ENCODE measurements at places on chromosomes 1 and 21.

DNA sequence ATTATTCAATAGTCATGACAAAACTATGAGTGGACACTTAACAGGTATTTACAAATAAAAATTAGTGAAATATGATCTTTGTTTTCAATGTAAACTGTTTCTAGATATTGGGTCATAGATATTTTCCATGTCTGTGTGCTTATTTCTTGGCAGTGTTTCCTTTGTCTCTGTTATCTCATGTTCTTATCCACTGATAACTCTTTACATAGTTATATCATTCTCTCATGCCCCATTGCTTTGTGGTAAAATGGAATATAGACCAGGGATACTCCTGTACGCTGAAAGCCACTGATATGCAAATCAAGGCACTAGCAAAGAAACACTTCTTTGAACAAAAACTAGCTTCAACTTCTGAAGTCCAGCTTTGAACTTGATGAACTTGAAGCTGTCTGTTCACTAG lies 113.1 kb downstream of the ITSN1 start:
- DNase-seq, result no peak

- no peak for DNase-seq
These were observed 232.6 kb downstream of the COL11A1 start for GRCh38 chr1:102875756-102876155.

GRCh38 chr1:29826646-29827045 lies 590.3 kb downstream of the PTPRU start:
- no peak for DNase-seq

GRCh38 chr1:227726924-227727599 lies 8.0 kb downstream of the JMJD4 start:
- DNase-seq, result no peak

- DNase-seq, result no peak
These were observed 112.8 kb downstream of the PRRX1 start for GRCh38 chr1:170776777-170777176.

DNA sequence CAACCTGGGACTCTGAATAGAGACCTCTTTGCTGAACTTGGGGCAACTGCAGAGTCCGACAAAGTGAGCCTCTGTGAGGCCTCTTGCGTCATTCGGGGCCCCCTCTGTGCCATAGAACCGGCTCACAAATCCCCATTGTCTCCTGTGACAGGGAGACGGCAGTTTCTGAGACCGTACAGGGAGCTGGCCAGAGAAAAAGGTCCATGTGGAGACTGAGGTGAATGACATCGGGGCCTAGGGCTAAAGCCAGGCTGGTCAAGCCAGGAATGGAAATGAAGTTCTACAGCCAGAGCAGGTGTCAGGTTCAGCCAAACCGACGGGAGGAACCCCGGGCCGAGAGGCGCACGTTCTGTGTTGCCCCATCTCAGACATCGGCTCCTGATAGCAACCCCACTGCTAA lies 37.1 kb upstream of the TRIM67 start:
- DNase-seq, result no peak

- DNase-seq, result no peak
These were observed 44.1 kb downstream of the DYRK1A start for GRCh38 chr21:37410639-37411038.

DNA sequence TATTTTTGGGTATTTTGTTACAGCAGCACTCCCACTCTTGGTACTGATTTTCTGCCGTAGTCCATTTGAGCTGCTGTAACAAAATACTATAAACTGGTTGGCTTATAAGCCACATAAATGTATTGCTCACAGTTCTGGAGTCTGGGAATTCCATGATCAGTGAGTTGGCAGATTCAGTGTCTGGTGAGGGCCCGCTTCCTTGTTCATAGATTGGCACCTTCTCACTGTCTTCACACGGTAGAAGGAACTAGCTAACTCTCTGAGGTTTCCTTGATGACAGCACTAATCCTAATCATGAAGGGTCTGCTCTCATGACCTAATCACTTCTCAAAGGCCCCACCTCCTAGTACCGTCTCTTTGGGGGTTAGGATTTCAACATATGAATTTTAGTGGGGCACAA lies 85.2 kb downstream of the HHAT start:
- no peak for DNase-seq

GRCh38 chr21:16330082-16330907 lies 600.5 kb downstream of the USP25 start:
- peak; percentile 44 for DNase-seq

GRCh38 chr1:231605149-231606100 lies 21.2 kb upstream of the DISC1 start:
- no peak for DNase-seq

- no peak for DNase-seq
These were observed 86.4 kb upstream of the IGSF21 start for GRCh38 chr1:18021242-18021641.

- no peak for DNase-seq
These were observed 111.0 kb downstream of the TRABD2B start for GRCh38 chr1:47886141-47886540.

DNA sequence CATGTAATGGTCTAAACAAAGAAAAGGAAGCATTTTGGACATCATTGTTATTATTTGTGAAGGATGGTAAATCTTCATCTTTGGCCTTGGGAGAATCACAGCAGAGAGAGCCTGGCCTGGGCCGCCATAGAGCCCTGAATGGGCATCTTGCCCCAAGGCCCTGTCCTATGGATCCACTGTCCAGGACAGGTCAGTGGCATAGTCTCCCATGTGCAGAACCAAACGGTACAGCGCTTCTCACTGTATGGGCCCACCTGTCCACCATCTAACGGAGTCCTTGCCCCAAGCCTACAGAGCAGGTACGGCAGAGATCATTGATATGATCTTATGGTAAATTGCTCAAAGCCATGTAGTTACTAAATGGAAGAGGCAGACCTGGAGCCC lies 185.7 kb downstream of the FOXD2 start:
- DNase-seq, result no peak

DNA sequence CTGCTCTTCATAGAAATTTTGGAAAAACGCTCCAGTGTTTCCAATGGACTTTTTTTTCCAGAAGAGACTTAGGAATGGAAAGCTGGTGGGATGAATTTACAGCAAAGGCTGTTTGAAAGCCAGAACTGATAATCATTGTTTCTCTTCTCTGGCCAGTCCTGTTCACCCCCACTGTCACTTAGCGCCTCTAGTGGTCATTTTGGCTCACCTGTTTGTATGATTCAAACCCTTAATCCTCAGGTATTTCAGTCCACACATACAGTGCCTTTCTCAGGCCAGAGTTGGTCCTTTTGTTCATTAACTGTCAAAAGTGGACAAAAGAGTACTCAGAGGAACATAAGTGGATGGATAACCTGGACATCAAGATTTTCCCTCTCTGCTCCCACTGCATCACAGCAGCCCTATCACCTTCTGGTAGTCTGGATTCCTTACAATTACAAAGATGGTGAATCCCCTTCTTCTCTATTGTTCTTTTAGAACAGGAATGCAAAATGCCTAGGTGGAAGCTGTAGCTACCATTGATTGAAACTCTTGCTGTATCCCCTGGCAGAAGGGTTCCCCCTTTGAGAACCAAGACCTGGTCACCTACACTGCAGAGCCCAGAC lies 177.6 kb upstream of the OLFM3 start:
- no peak for DNase-seq

- no peak for DNase-seq
These were observed 92.9 kb downstream of the BEND5 start for GRCh38 chr1:48683839-48684238.

DNA sequence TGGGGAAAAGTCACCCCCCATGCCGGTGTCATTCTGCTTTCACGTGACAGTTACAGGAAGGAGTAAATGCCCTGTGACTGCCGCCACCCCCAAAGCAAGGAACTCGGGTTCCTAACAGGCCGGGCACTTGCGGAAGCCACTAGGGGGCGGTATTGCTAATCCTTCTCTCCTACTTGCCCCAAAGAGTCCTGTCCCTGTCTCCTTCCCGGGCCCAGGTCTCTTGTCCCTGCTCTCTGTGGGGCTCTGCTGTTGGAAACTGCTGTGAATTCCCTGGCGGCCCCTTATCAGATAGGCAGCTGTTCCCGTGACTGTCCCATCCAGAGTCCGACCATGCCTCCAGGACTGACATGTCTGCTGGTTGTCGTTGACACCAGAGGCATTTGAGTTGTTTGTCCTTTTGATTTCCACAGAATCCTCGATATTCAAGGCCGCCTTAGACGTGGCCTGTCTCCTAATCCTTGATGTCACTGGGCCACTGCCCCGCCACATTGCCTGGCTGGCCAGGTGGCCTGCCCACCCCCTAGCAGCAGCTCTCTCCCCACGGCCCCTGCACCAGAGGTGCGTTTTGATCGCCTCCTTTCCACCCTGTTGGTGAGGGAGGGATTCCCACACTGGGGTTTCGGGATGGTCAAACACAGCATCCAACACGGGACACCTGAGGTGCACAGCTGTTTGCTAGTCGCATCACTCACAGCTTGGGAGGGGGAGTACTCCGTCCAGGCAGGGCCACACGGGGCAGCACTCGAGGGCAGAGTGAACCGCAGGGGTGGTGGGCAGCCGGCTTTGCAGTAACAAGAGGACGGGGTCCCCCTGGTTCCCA lies 37.3 kb downstream of the CHAF1B start:
- DNase-seq, result peak; percentile 11

GRCh38 chr1:39529901-39530535 lies 38.6 kb downstream of the BMP8A start:
- DNase-seq, result no peak

GRCh38 chr1:210259561-210259960 lies 27.0 kb downstream of the SERTAD4 start:
- no peak for DNase-seq

DNA sequence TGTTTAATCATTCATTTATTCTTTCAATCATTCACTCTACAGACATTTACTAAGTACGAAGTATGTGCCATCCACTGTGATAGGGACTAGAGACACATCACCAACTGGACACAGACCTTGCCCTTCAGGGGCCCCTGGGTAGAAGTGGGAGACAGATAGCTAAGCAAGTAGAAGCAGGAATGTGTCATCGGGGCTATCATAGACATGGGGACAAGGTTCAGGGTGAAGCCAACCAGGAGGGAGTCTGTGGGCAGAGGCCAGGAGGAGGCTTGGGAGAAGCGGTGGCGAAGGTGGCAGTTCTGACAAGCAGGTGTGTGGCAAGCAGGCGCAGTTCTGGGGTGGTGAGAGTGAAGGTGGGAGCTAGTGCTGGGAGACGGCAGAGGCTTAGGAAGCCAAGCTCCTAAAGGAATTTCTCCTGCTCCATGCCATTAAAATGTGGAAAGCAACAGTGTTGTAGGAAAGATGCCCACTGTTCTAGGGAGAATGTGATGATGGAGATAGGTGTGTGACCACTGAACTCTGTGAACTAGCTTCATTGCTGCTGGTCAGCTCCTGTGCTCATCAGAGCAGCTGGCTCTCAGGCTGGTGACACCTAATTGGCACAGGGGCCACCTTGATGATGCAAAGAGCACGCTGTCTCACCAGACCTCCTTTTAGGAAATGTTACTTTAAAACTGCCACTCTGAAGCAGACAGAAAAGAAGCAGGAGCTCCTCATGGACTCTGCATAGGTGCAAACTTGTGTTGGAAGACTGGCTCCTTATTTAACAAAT lies 79.7 kb upstream of the LPGAT1 start:
- DNase-seq, result no peak

GRCh38 chr1:109821221-109821669 lies 57.5 kb upstream of the EPS8L3 start:
- DNase-seq, result peak; percentile 82

DNA sequence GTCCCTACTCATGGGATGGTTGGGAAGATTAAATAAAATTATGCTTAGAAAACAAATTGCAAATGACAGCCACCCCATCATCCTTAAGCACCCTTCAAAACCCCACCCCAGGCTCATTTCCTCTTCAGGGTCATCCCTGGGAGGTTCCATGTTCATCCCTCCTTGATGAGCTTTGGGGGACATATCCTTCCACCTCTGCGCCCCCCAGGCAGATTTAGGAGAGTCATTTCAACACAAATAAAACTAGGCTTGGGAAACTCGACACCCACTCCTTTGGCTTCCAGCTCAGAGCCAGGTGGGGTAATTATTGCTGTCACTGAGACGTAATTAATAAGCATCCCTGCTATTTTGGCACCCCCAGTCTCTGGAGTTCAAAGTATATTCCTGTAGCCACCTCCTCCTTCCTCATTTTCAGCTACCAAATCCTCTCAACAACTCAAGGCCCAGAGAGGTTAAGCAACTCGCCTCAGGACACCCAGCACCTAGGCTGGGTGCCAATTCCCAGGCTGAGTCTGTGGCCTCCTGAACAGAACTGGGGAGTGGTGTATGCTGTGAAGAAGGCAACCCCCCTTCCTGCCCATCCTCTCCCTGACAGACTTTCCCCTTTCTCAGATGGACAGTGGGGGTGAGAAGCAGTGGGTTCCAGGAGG lies 595 bp downstream of the CRYBG2 start:
- no peak for DNase-seq

GRCh38 chr1:59693406-59693805 lies 121.3 kb upstream of the HOOK1 start:
- DNase-seq, result no peak

GRCh38 chr1:25619101-25619890 lies 2.7 kb downstream of the MAN1C1 start:
- DNase-seq, result peak; percentile 40

GRCh38 chr21:25624511-25624910 lies 14.5 kb upstream of the JAM2 start:
- no peak for DNase-seq

DNA sequence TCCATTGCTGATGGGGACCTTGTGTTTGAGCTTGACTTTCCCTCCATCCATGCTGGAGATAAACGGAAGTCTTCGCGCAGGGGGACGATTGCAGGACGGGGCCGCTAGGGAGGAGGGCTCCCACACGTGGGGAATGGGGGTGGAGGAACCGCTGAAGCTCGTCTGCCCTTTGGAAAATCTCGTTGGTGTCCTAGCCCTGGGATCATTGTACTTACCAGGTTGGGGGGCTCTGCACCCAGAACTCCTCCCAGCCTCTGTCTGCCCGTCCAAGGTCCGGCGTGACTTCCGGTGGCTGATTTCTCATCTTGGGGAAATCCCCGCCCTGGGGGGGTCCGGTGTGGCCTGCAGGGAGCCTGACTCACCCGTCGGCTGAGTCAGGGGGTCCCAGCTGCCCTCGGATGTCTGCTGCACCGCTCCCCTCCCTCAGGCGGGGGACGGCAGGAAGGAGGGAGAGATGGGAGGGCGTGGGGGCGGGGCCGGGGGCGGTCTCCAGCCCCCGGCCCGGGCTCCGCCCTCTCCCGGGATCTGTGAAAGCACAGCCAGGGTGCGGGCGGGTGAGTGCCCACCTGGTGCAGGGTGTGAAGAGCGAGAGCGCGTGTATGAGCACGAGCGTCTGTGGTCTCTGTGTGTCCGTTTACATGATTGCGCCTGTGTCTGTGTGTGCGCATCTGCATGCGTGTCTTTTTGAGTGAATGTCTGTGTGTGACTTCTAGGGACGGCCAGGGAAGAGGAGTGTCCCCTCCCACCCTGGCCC lies 35.8 kb downstream of the PIK3CD start:
- peak; percentile 74 for DNase-seq

GRCh38 chr1:199742547-199742946 lies 285.0 kb upstream of the NR5A2 start:
- DNase-seq, result no peak
